Liver (tissue), 10 donors: ENCODE measurements at places on chromosomes 6 and 20. TPM values are rescaled to one million over a fixed set of nuclear protein-coding genes. Genes with fewer than 3 reads are reported as not detected.

DNA sequence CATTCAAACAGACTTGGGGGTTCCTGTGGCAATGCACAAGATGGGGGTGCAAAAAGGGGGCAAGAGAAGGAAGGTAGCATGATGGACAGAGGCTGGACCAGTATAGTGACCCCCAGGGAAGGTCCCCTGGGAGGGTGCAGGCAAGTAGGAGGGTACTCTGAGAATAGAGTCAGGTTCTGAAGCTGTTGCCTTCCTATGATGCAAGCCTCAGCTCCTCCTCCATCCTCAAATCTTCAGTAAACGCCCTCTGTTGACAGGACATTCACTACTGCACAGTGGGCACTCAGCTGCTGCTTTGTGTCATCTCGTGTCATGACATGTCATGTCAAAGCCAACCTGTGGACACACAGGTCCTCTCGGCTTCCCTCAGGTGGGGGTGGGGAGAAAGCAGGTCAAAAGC, 5.8 kb upstream of the SDCBP2 start:
- peak; percentile 30 for DNase-seq
- H3K27ac ChIP-seq = no peak overlapping the region
- no peak overlapping the region for H3K4me3 ChIP-seq
- no peaks in the 10 kb centered on the region for H3K27me3 ChIP-seq

- no peaks in the 10 kb centered on the region for H3K4me1 ChIP-seq
- H3K36me3 ChIP-seq = no peaks in the 10 kb centered on the region
- no peaks in the 10 kb centered on the region for H3K27me3 ChIP-seq
- no peak overlapping the region for H3K4me3 ChIP-seq
- DNase-seq = no peak
Measured at GRCh38 chr6:3758842-3759144, 7.3 kb upstream of the PXDC1 start.

DNA sequence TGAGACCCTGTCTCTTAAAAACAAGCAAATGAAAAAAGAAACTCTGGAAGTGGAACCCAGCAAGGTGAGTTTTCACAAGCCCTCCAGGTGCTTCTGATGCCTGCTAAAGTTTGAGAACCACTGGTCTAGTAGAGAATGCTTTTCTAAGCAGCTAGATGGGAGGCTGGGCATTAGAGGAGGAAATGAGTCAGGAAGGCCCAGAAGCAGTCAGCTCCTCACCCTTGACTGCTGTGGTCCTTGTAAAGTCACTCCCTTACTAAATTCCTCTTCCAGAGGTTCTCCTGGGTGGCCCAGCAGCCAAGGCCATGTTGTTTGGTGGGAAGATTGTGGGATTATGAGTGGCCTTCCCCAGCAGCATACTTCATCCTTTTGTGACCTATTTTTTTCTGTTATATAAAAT, 52.0 kb upstream of the FYN start:
- H3K36me3 ChIP-seq = no peaks in the 10 kb centered on the region
- no peak overlapping the region for H3K4me3 ChIP-seq
- no peak overlapping the region for H3K27ac ChIP-seq
- H3K4me1 ChIP-seq = no peaks in the 10 kb centered on the region

The FBXO9 gene
- polyA plus RNA-seq = 36.8 TPM
